A549 (cell line): ENCODE measurements at places on chromosomes 1 and 21.
A peak's percentile ranks its signal among the peaks of the same experiment; 100 is the strongest.

DNA sequence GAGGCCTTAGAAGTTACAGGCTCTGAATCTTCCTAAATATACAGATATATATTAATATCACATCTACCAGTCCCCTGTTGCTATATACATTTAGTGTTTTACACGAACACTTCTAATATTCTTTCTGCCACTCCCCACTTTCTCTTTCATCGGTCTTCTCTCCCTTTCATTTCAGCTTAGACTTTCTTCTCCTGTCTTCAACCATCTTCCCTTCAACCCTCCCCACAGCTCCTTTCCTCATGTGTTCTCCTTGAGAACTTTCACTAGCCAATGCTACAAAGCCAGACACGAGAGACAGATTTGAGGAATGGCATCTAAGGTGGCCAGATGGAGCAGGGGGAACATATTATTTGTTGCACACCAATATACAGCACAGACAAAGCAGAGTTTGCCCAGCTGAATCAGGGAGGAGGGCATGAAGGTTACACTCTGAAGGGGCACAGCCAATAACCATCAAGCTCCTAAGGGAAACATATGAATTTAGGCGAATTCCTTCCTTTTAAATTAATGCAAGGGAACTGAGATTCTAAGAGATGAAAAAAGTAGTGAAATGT, 84.1 kb upstream of the LBR start:
- peak; percentile 30 for DNase-seq

DNA sequence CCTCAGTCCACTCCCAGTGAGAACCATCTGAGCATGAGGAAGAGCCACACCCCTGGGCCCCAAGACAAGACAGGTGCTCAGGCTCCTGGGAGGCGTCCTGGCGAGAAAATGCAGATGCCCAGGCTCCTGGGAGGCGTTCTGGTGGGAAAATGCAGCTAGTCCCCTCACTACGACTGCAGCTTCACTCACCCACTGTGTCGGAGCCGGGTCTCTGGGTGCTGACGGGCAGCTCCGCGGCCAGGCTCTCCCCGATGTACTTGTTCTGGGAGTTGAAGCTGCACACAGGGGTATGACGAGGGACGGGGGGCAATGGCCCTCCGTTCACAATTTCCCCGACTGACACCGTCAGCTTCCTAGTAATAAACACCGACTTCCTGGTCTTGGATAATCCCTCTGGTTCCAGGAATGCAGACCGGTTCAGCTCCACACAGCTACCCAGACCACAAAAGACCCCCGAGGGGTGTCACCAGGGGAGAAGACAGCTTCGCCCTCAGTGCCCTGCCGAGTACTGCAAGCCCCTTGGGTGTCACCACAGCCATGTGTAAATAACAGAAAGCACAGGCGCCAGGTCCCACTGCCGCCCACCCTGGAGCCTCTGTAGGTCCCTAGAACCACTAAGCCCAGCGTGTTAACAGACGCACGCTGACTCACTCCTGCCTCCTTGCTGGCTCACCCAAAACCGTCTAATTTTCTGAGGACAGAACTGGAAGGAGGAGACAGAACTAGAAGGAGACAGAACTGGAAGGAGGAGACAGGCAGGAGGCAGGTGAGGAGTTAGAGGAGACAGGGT, 19.5 kb downstream of the MCM3AP start:
- DNase-seq: no peak

GRCh38 chr1:216071262-216071661, 352.0 kb downstream of the USH2A start:
- DNase-seq: no peak

DNA sequence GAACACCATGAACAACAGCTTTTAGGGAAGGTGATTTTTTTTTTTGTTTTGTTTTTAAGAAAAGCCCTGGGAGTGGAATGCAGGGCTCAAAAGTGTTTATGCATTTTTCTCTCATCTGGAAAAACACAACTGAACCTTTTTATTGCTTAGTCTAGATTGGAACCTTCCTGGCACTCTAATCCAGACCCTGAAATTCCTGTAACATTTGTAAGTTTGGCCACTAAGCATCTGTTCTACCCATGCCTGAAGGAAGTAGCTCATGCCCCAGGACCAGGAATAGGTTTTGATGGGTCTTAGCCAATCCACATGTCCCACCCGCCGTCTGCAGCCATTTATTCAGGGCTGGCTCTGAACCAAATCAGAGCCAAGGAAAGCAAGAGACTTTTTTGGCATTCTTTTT, 39.7 kb upstream of the SLC2A1 start:
- no peak for DNase-seq

GRCh38 chr1:66413136-66413837, 120.7 kb upstream of the SGIP1 start:
- no peak for DNase-seq

DNA sequence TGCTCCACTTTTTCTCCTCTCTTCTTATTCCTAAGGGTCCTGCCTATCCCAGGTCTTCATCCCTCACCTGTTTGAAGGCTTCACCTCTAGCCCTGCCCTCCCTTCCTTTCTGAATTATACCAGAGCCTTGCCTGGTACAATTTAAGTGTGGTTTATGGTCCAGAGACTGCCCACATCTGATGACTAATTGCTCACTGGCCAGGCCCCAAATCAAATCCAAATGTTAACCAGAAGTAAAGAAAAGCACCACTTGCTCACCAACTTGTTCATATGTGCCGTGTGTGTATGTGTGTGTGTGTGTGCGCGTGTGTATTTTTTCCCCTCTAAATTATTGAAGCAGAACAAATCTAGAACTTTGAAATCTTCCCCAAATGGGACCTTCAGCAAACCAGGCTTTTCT, 26.4 kb downstream of the MYOM3 start:
- no peak for DNase-seq
